CD8-positive, alpha-beta T cell (primary cell): ENCODE measurements at places on chromosomes 4 and X. TPM values are rescaled to one million over a fixed set of nuclear protein-coding genes. Genes with fewer than 3 reads are reported as not detected.

F9 gene
- not detected for total RNA-seq

TRIM61 gene
- total RNA-seq, result 0.83 TPM

PASD1 gene
- not detected for total RNA-seq

COPS4 gene
- total RNA-seq, result 32.2 TPM

SMR3B gene
- not detected for total RNA-seq

TLL1 gene
- not detected for total RNA-seq

MAGED4B gene
- 1.9 TPM for total RNA-seq

H2BW1 gene
- total RNA-seq, result not detected

MUC7 gene
- total RNA-seq, result not detected

CXCL6 gene
- total RNA-seq, result not detected

PFKFB1 gene
- 0.38 TPM for total RNA-seq

USP26 gene
- not detected for total RNA-seq

NEXMIF gene
- 0.17 TPM for total RNA-seq

MAGIX gene
- 0.31 TPM for total RNA-seq

UNC5C gene
- total RNA-seq, result not detected

CFAP99 gene
- 0.22 TPM for total RNA-seq

RTL5 gene
- 1.1 TPM for total RNA-seq

DMRTC1 gene
- total RNA-seq, result 0.71 TPM

PNMA6A gene
- not detected for total RNA-seq

PGRMC2 gene
- 183 TPM for total RNA-seq

MAGEB17 gene
- not detected for total RNA-seq

ASB11 gene
- not detected for total RNA-seq

CCDC160 gene
- not detected for total RNA-seq

SLC2A9 gene
- total RNA-seq, result 1.1 TPM

ASB12 gene
- not detected for total RNA-seq

TCEAL6 gene
- not detected for total RNA-seq

CENPVL2 gene
- total RNA-seq, result not detected

TCEAL5 gene
- total RNA-seq, result not detected

RNF128 gene
- total RNA-seq, result not detected

GRIA3 gene
- not detected for total RNA-seq

ZMAT1 gene
- total RNA-seq, result 15.2 TPM

MAML3 gene
- 2.7 TPM for total RNA-seq

IL2 gene
- 1.0 TPM for total RNA-seq

PPP1R2C gene
- total RNA-seq, result not detected

GPAT3 gene
- total RNA-seq, result 3.5 TPM

SLC10A4 gene
- not detected for total RNA-seq

MAGEA9B gene
- not detected for total RNA-seq

CT47A1 gene
- total RNA-seq, result not detected

HAND2 gene
- not detected for total RNA-seq

FAM3A gene
- 37.7 TPM for total RNA-seq

UGT2B10 gene
- total RNA-seq, result not detected

NPNT gene
- not detected for total RNA-seq

CXorf51A gene
- not detected for total RNA-seq

FAT4 gene
- total RNA-seq, result not detected

CXorf49 gene
- not detected for total RNA-seq

INTS6L gene
- total RNA-seq, result 24.5 TPM

TENM3 gene
- total RNA-seq, result not detected

TEC gene
- 1.4 TPM for total RNA-seq

STOX2 gene
- not detected for total RNA-seq

ERCC6L gene
- 0.11 TPM for total RNA-seq

ENPEP gene
- not detected for total RNA-seq

GC gene
- total RNA-seq, result not detected

MTNR1A gene
- total RNA-seq, result not detected

SCRG1 gene
- not detected for total RNA-seq

XPNPEP2 gene
- total RNA-seq, result 0.24 TPM

CENPVL1 gene
- not detected for total RNA-seq
